ENCODE measurements at places on chromosomes 6 and 20. TPM values are rescaled to one million over a fixed set of nuclear protein-coding genes. Genes with fewer than 3 reads are reported as not detected.

Gene ETV7
- total RNA-seq = 1.7 TPM

Gene LZTS3
- 1.1 TPM for total RNA-seq

Gene MYLK2
- 0.11 TPM for total RNA-seq

Gene DSN1
- 13.7 TPM for total RNA-seq

Gene DCDC2
- not detected for total RNA-seq

Gene CTAGE9
- not detected for total RNA-seq

Gene POM121L2
- total RNA-seq = not detected

Gene DUSP15
- not detected for total RNA-seq

Gene MDFI
- not detected for total RNA-seq

Gene DEFB124
- total RNA-seq = not detected

Gene MEP1A
- not detected for total RNA-seq

Gene MRPL14
- 87.9 TPM for total RNA-seq

Gene HTR1B
- total RNA-seq = not detected

Gene TREML1
- not detected for total RNA-seq

Gene TNF
- total RNA-seq = 485 TPM

Gene SPATA25
- 0.63 TPM for total RNA-seq

Gene LTB
- total RNA-seq = 161 TPM

Gene PLCB1
- total RNA-seq = 6.0 TPM

All from activated T-cell treated with anti-CD3 and anti-CD28 coated beads, Interleukin-2, amount 50 U/mL, for 4 hours (primary cell).